ENCODE measurements at places on chromosomes 5 and 9.
A peak's percentile ranks its signal among the peaks of the same experiment; 100 is the strongest.

- peak; percentile 40 for DNase-seq
Measured at GRCh38 chr9:101235105-101235866, 149.5 kb downstream of the BAAT start.

- no peak for DNase-seq
Measured at GRCh38 chr9:108645520-108645919, 210.3 kb downstream of the ACTL7B start.

DNA sequence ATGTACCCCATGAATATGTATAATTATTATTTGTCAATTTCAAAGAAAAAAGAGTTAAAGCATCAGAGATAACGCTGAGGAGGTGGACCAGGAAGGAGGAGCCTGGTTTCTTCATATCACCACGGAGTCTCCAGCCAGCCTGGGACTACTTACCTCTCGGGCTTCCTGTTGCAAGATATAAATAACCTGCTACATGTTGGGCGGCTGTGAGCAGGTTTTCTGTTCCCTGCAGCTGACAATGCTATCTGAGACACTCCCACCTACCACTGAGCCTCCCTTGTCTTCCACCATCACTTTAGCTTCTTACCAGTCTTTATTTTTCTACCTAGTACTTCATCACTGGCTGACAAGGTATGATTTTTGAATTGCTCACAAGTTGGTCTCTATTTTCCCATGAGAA lies 102.7 kb upstream of the CPEB4 start:
- DNase-seq, result no peak

DNA sequence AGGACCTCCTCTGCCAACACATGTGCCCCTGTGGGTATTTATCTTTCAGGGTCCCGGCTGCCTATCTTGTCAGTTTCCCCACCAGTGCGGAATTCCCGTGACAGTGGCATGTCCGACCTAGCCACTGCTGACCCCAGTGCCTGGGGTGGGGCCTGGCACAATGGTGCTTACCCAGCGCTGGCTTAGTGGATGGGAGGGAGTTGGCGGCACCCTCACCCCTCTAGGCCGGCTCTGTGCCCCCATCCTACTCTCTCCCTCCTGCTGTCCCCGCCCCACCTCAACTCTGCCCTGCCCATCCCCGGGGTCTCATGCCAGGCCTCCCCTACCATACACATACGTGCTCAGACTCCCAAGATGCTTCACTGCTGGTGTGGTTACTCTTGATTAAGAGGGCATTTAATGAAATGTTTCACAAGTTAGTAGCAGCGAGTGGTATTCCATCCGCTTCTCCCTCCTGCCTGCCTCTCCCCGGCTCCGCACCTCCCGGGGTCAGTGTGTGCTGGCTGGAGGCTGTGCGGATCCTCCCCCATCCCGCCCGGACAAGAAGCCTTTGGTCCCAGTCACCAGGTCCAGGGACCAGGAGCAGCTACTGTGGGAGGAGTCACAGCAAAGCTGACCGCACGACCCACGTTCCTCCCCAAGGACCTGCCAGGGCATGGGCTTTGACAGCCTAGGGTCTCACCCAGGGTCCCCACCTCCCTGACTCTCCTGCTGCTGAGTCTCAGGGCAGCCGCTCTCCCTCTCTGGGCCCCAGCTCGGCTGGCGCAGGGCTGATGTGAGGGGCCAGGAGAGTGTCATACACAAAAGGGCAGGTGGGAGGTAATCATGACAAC lies 9.5 kb upstream of the QRFP start:
- no peak for DNase-seq

- DNase-seq, result no peak
Measured at GRCh38 chr9:135215571-135216161, 128.2 kb downstream of the OLFM1 start.

- DNase-seq, result no peak
Measured at GRCh38 chr5:166166071-166166470, 2125.4 kb upstream of the WWC1 start.

DNA sequence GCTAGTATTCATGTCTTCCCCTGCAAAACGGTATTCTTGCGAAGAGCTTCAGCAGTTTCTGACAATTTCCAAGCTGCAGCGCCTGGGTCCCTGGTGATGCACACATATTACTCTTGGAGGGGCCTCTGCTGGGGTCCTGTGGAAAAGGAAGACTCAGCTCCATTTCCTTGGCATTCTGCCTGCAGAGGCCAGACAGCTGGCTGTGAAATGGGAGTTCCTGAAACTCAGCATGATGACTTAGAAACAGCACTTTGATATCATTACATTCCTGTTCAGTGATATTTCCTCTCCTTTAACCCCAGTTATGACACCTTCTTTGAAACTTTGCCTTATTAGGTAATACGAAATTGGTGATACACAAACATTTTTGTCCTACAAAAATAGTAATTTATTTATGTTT lies 98.5 kb downstream of the APBA1 start:
- DNase-seq, result no peak

DNA sequence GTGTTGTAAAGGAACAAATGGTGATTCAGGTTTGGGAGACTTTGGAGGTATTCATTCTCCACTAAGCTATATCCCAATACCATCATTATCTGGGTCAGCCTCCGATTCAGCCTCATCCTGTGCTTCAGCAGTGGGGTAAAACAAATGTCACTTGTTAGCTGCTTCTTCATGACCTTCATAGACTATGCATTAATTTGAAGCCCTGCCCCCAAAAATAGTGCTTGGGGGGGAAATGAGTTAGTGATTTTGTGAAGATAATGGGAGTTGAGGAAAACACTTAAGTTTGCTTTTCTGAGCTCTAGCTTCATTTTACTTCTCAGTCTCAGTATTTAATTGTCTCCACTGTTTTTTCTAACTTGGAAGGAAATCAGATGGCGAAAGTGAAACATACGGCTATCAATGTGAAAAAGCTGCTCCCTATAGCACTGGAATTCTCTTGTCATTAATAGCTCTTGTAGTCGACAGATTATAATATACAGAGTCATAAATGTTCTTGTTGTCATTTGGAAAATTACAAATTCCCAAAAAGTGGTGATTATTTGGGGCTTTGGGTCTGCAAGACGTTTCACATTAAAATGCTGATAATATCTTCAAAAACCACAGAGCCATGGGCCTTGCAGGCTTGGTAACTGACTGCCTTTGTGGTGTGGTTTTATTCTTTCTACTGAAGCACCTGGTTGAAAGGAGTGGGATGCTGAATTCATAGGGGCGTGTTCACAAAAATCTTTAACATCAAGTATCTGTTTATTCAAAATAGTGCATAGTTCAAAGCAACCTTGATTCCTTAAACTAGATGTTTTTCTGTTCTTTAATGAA lies 40.0 kb downstream of the PIK3R1 start:
- no peak for DNase-seq

GRCh38 chr5:136730426-136730825 lies 365.1 kb upstream of the TRPC7 start:
- no peak for DNase-seq

GRCh38 chr9:30622561-30622960 lies 1761.9 kb upstream of the ACO1 start:
- no peak for DNase-seq

DNA sequence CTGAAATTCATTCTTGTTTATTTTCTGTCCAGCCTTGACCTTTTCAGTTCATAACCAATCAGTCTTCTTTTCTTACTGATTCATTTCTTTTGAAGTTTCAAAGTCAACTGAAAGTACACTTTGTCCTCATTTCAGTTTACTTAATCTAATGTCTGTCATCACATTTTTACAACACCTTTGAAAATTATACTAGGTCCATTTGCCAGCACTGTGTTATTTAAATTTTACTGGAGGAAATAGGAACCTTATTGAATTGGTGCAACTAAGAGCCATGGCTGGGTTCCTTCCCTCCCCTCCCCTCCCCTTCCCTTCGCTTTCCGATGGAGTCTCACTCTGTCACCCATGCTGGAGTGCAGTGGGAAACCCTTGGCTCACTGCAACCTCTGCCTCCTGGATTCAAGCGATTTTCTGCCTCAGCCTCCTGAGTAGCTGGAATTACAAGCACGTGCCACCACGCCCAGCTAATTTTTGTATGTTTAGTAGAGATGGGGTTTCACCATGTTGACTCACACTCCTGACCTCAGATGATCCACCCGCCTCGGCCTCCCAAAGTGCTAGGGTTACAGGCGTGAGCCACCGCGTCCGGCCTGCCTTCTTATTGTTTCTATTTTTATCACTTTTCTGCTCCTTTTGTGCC lies 6.3 kb downstream of the RMI1 start:
- DNase-seq, result no peak

DNA sequence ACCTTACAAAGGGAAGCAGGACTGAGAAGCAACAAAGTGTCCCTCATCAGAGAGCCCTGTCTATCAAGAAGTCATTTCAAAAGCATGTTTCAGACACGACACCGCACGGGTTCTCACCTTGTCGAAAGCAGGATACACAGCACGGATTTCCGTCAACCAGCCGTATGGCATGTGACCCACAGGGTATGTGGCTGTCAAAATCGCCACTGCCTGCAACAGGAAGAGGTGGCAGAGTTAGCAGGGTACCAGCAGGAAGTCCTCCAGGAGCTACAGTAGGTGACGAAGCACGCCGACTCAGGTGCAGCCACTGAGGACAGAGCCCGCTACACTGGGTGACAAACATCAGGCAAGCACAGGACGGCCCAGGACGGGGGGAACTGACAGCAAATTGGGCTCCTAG lies 81.2 kb downstream of the OTULIN start:
- DNase-seq, result no peak

DNA sequence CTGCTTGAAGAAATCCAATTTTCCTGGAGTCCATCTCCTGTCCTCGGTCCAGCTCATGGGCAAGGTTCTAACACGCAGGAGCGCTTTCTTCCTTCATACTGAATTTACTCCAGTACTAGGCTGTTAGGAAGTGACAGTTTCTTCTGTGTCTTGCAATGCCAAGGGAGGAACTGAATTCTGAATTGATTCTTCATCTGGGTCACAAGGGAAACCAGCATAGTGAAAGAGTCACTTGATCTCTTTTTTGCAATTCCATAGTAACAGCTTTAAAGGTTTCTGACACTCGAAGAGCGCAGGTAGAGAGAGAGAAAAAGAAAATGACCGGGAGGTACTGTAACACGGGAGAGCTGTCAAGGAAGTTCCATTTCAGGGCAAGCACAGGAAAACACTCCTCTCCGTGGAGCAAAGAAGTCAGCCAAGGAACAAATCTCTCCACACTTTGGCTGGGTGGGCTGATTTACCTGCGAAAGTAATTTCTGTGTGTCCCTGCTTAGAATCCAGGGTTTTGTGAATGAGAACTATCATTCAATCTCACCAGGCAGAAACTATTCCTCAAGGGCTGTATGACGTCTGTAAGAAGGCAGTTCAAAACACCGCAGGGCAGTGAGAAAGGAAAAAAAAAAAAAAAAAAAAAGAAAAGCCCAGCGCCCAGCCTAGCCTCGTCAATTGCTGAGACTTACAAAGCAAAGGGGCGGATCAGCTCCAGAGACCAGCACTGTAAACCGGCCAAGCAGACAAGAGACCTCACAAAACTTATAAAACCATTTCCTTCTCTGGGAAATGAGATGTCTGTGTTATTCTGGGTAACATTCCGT lies 617.8 kb downstream of the PDE4D start:
- DNase-seq, result no peak

DNA sequence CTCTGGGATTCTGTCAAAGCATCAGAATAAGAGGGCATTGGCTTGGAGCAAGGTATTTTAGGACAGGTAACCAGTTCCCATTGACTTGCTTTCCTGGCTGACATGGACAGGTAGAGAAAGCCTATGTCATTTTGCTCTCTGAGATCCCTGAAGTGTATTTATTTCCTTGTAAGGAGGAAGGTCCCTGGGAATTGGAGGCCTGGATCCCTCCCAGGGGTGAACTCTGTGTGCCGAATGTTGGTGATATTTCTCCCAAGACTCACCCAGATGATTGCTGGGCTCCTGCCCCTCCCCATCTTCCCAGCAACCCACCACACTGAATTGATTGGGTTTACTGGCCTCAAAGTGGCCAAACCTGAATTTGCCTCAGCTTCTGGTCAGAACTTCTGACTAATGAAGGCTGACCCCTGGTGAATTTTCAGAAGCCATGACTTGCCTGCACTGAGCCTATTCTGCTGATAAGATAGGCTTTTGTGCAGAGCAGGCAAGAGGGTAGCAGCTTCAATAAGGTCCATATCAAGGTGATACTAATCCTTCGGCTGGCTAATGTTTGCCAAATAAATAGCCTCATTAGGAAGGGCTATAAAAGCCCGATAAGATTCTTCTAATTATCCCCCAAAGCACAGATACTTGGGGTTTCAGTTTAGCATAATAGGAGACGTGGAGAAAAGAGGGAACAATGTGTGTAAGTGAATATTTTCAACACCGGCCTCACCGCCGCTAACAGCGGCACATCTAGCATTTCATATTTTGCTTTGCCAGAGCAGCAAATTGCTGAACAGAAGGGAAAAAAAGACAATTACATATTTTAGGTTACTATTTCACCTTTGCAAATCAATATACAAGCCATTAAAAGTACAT lies 152.9 kb upstream of the PITX1 start:
- DNase-seq, result no peak

- DNase-seq, result no peak
Measured at GRCh38 chr5:113281194-113281593, 153.6 kb downstream of the TSSK1B start.
